Activated CD8-positive, alpha-beta T cell treated with anti-CD3 and anti-CD28 coated beads for 36 hours (primary cell): ENCODE measurements at places on chromosomes 2 and 18. TPM values are rescaled to one million over a fixed set of nuclear protein-coding genes. Genes with fewer than 3 reads are reported as not detected.

Gene GCKR
- total RNA-seq: not detected

Gene ITPRID2
- 42.5 TPM for total RNA-seq

Gene CCDC121
- total RNA-seq: 0.43 TPM

Gene C2orf15
- total RNA-seq: 1.4 TPM

Gene RAB6C
- not detected for total RNA-seq

Gene SIX2
- total RNA-seq: not detected

Gene CAPN14
- 0.59 TPM for total RNA-seq

Gene EVX2
- not detected for total RNA-seq

Gene ACTR1B
- total RNA-seq: 150 TPM

Gene FAM124B
- total RNA-seq: 0.25 TPM

Gene KCNJ13
- total RNA-seq: not detected

Gene PID1
- total RNA-seq: not detected
